ENCODE measurements at places on chromosomes 16 and 17.

DNA sequence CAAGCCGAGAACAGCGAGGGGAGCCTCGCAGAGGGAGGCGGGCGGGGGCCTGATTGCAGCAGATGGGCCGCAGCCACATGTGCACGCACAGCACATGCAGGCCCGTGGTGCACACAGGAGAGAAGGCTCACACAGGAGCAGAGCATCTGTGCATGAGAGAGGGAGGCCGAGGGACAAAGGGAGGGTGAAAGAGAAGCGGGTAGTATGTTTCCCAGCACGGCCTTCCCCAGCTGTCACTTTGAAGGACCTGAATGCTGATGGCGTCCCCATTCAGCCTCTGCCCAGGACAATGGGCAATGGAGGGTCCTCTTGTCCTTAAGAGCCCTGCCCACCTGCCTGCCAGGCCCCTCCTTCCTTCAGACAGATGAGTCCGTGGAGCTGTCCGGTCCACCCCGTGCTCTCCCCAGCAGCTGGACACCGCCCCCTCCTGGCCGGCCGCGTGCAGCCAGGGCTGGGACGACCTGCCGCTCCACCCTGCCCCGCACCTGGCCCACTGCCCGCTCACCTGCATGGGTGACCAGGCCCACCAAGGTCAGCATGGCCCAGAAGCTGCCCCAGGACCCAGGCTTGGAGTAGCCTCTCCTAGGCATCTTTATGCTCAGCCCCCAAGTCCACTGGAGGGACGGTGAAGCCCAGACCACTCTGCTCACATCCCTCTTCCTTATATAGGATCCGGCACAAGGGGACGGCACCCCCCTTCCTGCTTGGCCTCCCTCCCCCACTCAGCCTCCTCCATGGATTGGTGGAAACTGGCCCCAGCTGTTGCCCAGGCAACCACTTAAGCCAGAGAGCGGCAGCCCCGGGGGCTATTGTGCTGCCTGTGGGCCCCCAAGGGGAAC lies at the start of gene BTBD17:
Gene BTBD17 (minus strand): TSS at position 639 of the 839 bp plus-strand sequence. CDS start 49 bp downstream, at position 590.
- DNase-seq, result peak; percentile 55

DNA sequence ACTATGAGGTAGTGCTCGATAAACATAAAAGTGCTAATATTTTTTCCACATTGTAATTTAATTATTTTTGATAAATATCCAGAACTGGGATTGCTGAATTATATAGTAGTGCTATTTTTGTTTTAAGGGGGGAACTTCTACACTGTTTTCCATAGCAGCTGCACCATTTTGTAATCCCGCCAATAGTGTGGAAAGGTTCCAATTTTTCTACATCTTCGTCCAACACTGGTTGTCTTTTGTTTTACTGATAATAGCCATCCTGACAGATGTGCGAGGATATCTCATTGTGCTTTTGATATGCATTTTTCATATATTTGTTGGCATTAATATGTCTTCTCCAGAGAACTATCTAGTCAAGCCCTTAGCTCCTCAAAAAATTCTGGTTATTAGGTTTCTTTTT lies 259.6 kb upstream of the KCNJ16 start:
- DNase-seq, result peak; percentile 80

GRCh38 chr16:57373117-57373947 lies 1.0 kb downstream of the CX3CL1 start:
- no peak for DNase-seq

DNA sequence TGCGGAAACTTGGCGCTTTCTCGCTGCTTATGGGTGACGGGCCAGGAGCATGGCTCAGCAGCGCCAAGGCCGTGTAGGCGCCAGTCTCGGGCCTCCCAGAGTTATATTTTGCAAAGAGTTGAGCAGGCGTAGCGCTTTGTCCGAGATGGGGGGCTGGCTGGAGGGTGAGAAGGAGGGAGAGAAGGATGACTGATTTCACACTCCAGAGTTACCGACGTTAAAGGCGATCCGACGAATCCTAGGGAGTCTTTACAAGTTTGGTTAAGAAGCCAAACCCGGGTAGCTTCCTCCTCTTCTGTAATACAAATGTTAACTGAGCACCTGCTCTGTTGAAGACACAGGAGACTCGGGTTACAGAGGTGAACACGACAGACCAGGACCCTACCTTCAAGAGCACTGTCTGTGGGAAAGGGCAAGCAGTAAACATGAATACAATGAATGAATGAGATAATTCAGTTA lies 782 bp downstream of the POLR2A start:
- DNase-seq, result no peak

DNA sequence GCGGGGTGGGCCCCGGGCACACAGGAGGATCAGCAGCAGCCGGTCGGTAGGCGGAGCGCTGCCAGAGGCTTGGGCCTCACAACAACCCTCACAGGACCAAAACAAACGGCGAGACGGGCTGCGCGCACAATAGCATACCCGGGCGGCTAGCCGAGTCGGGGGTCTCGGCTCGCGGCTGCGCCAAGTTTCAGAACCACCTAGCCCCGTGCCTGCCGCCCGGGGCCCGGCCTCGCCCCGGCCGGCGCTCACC lies 732 bp downstream of the ULK2 start:
- peak; percentile 81 for DNase-seq

GRCh38 chr17:68029512-68030215 lies 5.9 kb upstream of the KPNA2 start:
- DNase-seq, result no peak

DNA sequence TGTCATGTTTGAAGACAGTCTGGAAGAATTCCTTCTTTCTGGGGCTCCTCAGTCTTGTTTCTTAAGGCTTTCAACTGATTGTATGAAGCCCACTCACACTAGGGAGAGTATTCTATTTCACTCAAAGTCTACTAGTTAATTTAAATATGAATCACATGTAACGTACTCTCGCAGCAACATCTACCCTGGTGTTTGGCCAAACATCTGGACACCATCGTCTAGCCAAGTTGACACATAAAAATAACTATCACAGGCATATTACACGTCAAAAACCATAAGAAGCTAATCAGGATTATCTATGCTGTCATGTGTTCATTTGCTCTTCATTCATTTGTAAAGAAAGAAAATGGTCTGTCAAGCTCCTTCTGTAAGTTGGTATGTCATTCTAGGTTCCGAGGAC lies 787.4 kb downstream of the KCNJ2 start:
- peak; percentile 57 for DNase-seq

DNA sequence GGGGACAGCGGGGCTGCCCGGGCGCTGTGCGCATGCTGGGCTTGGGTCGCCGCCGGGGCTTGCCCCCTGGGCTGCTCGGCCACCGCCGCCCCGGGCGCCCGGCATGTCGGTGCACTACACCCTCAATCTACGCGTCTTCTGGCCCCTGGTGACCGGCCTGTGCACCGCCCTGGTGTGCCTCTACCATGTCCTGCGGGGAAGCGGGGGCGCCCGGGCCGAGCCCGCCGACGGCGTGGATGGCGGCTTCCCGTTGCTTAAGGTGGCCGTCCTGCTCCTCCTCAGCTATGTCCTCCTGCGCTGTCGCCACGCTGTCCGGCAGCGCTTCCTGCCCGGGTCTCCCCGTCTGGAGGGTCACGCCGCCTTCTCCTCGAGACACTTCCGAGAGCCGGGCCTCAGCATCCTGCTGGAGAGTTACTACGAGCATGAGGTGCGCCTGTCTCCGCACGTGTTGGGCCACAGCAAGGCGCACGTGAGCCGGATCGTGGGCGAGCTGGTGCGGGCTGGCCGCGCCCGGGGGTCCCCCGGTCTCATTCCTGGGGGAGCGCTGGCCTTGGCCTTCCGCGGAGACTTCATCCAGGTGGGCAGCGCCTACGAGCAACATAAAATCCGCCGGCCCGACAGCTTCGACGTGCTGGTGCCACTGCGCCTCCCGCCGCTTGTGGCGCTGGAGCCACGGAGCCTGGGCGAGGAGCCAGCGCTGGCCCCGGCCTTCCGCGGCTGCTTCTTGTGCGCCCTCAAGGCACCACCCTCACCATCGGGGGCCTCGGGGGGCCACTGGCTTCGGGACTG lies 789 bp downstream of the ITPRIPL2 start:
- peak; percentile 66 for DNase-seq

GRCh38 chr16:11597235-11598095 lies 10.7 kb upstream of the LITAF start:
- peak; percentile 77 for DNase-seq

- DNase-seq, result no peak
Measured at GRCh38 chr16:79517156-79517555, 83.4 kb downstream of the MAF start.

- DNase-seq, result peak; percentile 22
Measured at GRCh38 chr16:75621170-75621477, 2.0 kb downstream of the ADAT1 start.

DNA sequence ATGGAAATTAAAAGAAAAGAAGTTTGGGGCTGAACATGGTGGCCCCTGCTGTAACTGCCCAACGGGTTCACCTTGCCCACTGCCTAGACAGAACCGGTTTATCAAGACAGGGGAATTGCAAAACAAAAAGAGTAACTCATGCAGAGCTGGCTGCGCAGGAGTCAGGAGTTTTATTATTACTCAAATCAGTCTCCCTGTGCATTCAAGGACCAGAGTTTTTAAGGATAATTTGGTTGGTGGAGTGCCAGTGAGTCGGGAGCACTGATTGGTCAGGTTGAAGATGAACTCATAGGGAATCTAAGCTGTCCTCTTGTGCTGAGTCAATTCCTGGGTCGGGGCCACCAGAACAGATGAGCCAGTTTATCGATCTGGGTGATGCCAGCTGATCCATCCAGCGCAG lies 4.4 kb upstream of the SCPEP1 start:
- DNase-seq, result no peak

DNA sequence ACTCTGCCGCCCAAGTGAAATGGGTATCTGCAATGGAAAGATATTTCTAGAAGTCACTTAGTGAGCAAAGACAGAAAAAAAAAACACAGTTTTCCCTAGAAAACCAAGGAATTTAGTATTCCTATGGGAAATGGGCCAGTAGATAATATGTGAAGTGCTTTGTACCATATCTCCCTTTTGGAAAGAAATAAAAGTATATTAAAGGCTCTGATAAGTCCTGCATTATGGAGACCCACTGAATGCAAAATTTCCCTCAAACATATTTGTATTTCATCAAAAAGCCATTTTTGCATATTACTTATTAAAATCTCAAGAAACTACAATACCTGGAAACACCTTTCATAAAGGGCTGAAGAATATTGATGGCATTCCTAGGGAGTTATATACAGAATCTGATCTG lies 51.6 kb upstream of the DYNLRB2 start:
- DNase-seq, result no peak

DNA sequence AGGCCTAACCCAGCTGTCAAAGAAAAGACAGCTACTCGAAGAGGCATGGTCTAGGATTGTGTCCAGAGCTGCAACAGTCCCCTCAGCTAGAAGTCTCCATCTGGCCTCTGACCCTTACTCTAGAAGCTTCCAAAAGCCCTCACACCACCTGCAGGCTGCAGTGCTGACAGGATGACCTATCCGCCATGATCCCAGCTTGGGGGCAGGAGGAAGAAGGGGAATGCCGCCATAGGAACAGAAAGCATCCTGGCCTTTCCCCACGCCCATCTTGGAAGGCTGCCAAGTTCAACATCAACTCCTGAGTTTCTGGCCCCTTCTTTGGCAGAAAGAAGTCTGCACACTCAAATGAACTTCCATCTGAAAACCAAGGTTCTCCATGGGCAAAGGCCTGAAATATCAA lies 3.1 kb upstream of the KRT36 start:
- DNase-seq, result peak; percentile 55

GRCh38 chr16:24198807-24199533 lies 57.2 kb upstream of the CACNG3 start:
- no peak for DNase-seq

GRCh38 chr16:52633230-52633629 lies 86.3 kb upstream of the TOX3 start:
- no peak for DNase-seq

GRCh38 chr16:10308305-10309193 lies 77.3 kb upstream of the ATF7IP2 start:
- no peak for DNase-seq

- DNase-seq, result no peak
Measured at GRCh38 chr16:84780544-84781376, 39.0 kb upstream of the CRISPLD2 start.

DNA sequence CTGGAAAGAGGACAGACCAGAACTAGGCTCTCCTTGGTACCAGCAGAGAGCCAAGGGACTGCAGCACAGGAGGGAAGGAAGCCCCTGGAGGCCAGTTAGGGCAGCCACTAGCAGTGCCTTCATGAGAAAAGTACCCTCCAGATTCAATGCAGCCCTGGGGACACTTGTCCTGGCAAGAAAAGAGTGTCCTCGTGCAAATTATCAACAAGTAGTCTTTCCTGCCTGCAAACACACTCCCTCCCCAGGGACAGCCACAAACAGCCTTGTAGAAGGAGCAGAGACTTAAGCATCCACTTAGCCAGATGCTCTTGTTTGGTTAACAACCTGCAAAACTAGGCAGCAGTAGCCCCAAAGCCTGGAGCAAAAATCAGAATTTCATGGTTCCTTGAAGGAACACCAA lies 24.3 kb downstream of the CENPV start:
- peak; percentile 29 for DNase-seq

- DNase-seq, result no peak
Measured at GRCh38 chr17:69058165-69058564, 2.6 kb downstream of the ABCA9 start.

DNA sequence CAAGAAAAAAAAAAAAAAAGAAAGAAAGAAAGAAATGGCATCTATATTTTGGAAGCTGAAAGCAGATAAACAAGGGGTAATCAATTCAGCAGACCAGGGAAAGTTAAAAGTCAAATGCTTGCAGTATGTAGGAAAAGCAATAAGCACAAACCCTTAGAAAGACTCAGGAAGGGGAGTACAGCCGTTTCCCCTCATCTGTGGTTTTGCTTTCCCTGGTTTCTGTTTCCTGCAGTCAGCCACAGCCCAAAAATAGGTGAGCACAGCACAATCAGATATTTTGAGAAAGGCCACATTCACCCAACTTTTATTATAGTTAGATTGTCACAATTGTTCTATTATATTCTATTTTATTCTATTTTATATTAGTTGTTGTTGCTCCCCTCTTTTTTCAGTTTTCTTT lies 14.4 kb upstream of the ALOX12 start:
- no peak for DNase-seq

DNA sequence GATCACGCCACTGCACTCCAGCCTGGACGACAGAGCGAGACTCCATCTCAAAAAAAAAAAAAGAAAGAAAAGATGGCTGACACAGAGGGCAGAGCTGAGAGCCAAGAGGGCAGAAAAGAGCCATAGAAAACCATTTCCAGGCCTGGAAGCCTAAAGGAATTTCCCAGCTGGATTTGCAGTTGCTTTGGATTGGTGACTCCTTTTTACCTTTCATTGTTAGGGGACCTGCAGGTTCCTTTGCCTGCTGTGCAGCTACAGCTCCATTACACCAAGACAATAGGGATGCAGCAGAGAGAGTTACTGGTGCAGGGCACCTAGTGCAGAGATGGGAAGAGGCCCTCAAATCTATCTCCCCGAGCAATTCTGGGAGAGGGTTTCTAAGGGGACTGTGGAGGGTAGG lies 18.4 kb downstream of the ZNF668 start:
- no peak for DNase-seq

- DNase-seq, result peak; percentile 24
Measured at GRCh38 chr17:39946551-39947330, 16.1 kb upstream of the GSDMA start.
